ENCODE measurements at places on chromosomes 12 and 14. TPM values are rescaled to one million over a fixed set of nuclear protein-coding genes. Genes with fewer than 3 reads are reported as not detected.

- DNase-seq: no peak
These were observed 4.3 kb upstream of the ABCD2 start for GRCh38 chr12:39623919-39624318.

- no peak for DNase-seq
These were observed 32.3 kb upstream of the MMP17 start for GRCh38 chr12:131795690-131796410.

DNA sequence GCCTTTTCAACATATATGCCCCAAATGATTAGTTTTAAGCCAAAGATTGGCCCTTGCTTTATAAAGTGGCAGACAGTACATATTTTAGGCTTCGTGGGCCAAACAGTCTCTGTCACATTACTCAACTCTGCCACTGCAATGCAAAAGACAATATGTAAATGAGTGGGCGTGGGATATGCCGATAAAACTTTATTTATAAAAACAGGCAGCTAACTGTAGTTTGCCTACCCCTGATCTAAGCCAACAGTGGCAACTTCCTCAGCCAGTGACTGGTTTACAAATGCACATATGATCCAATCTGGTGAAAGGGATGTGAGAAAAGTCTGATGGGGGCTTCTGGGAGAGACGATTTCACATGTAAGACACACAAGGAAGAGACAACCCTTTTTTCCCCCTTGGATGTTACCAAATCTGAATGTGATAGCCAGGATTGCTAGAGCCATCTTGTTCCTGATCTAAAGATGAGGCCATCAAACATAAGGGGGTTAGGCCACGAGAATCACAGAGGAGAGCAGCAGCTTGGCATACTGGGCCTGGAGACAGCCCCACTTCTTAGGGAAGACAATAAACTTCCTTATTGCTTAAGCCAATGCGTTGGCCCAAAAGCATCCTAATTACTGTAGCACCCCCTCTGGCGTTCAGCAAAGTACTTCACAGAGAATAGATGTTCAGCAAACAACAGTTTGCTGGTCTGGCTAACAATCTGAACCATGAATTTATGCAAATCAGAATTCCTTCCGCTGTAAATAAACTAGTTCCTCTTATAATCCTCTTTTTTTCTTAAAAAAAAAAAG lies 75.2 kb upstream of the TMCC3 start:
- DNase-seq: peak; percentile 17

- DNase-seq: no peak
These were observed 42.3 kb upstream of the CSRP2 start for GRCh38 chr12:76921100-76921471.

- peak; percentile 85 for DNase-seq
These were observed at the start of gene CLIP1 for GRCh38 chr12:122421821-122422729. Gene CLIP1 (minus strand): TSS chr12:122422669. CDS start chr12:122380452, 42,217 bp downstream.

DNA sequence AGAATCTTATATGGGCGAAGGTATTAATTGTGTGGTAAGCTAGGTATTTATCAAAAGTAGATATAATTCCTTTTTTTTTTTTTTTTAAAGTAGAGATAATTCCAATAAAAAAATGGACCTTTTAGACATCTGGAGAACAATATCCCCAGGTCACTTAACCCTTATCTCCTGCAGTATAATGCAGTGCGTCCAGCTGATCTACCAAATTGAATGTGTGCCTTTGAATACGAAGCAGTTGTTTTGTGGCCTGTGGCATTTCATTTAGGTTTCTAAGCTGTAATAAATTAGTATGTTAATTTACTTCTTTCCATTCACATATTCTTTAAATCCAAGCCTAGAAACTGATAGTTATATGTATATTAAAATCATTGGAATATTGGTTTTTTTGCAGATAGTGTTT lies 3.1 kb downstream of the FUT8 start:
- DNase-seq: no peak

- DNase-seq: peak; percentile 67
These were observed 394 bp upstream of the AMIGO2 start for GRCh38 chr12:47079981-47080724.

GRCh38 chr12:53191885-53192530 lies 11.3 kb upstream of the CSAD start:
- DNase-seq: no peak

DNA sequence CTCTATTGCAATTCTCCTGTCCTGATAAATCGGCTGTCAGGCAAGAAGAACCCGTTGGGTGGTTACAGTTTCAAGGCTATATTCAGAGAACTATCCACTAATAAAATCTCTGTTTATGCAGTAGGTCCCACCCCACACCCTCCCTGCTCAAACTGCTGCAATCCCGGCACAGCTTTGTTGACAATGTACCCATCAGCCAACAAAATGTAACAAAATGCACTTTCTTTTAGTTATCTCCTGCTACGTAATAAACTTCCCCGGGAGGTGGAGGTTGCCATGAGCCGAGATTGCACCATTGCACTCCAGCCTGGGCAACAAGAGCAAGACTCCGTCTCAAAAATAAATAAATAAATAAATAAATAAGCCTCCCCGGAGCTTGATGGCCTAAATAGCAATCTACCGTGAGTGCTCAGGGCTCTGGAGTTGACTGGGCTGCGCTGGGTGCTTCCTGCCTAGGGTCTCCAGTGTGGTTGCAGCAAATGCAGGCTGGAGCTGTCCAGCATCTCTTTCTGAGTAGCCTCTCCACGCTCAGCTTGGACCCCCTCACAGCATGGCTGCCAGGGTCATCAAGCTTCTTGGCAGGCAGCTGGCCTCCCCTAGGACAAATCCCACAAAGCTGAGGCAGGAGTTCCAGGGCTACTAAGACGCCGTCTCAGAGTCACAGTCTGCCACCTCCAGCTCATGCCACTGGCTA lies 43.2 kb upstream of the FBRSL1 start:
- no peak for DNase-seq

DNA sequence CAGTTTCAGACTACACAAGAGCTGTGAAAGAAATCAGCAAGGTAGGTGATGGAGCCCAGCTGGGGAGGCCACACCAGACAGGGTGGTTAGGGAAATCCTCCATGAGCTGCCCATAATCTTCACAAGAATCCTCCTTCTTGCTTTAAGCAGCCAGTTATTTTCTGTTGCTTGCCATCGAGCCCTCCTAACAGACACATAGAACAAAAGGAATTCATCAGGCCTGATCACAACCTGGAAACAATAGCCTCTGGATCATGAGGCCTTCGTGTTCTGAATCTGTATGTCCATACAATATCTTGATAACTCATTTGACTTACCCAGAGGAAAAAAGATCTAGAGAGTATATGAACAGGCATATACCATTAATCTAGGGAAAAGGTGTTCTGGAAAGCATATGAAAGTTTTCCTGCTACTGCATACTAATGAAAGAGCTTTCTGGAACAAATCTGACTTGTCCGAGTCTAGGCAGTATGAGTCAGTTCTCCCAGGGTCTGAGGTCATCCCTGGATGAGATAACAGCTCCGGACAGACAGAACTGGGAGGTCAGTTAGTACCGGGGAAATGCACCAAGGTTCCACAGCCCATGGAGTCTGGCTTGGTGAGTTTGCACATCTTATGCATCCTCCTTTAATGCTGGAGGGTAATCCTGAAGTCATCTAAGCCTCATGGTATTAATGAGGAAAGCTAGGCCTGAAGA lies 52.8 kb upstream of the ELK3 start:
- peak; percentile 74 for DNase-seq

DNA sequence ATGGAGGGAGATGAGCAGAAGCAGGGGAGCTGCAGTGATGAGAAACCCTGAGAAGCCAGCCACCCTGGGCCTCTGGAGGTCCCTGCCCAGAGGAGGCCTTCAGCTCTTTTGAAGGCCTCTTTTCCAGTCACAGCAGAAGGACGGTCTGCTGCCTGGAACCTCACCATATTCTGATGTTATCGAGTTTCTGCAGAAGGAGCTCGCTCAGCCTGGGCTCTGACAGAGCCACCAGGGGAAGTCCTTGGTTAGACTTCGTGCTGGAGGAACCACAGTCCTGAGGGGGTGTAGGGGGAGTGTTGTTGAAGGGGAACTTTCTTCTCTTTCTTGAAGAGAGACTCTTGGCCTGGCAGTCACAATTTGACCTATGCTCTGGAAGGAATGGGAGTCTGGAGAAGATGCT lies 25.1 kb upstream of the BATF start:
- DNase-seq: no peak

DNA sequence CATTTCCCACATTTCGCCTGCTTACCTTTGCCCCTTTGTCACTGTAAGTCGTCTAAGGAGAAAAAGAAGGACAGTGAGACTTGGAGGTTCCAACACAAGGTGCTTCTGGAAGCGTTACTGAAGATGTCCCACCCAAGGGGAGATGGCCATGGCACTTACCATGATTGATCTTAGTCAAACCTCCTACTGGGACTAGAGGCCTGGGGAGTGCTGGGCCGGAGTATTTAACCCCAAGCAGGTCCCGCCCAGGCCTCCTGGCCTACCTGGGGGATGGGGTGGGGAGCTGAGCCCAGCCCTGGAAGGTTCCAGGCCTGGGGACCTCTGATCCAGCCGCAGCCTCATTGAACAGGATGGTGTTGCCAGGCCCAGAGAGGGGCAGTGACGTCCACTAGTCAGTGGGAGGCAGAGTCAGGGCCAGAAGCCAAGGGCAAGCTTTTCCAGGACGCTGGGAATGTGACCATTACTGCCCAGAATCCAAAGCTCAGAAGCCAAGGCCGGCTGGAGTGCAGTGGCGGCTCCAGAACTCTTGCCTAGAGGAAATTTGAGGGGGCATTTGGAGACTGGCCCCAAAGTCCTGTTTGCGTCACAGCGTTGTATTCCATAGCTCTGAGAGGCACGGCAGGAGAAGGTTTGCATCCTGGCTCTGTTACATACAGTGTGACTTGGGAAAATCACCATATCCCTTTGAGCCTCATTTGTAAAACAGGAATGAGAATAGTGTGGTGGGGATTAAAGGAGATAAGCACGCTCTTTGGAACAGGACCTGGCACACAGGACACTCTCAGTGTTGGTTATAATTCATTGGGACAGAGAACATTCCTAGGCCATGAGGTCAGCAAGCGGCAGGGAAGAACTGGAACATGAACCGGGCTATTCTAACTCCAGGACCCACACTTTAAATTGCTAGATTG lies at the start of gene HPD:
TSS of gene HPD (minus strand) at position 198 of the 911 bp plus-strand sequence. CDS start at position 162, 36 bp downstream.
- DNase-seq: no peak

A2ML1 gene
- polyA plus RNA-seq: not detected

APOLD1 gene
- 4.0 TPM for polyA plus RNA-seq

ABCC9 gene
- 0.49 TPM for polyA plus RNA-seq

CLEC6A gene
- polyA plus RNA-seq: 0.26 TPM

DPY19L2 gene
- polyA plus RNA-seq: 18.2 TPM

SYNJ2BP gene
- polyA plus RNA-seq: 39.3 TPM

FIGNL2 gene
- polyA plus RNA-seq: 5.0 TPM

SMIM41 gene
- polyA plus RNA-seq: not detected

KCNK13 gene
- polyA plus RNA-seq: 1.1 TPM

ZBTB42 gene
- 7.6 TPM for polyA plus RNA-seq

CATSPERB gene
- polyA plus RNA-seq: not detected
